ENCODE measurements at places on chromosomes 11 and 22.
A peak's percentile ranks its signal among the peaks of the same experiment; 100 is the strongest.

GRCh38 chr22:37416827-37417226 lies 10.5 kb downstream of the ELFN2 start:
- DNase-seq, result no peak

GRCh38 chr11:108486828-108487227 lies 11.4 kb downstream of the POGLUT3 start:
- no peak for DNase-seq

- DNase-seq, result no peak
Measured at GRCh38 chr11:11916981-11917399, 75.2 kb downstream of the USP47 start.

- no peak for DNase-seq
Measured at GRCh38 chr11:86688398-86689179, 16.2 kb upstream of the ME3 start.

DNA sequence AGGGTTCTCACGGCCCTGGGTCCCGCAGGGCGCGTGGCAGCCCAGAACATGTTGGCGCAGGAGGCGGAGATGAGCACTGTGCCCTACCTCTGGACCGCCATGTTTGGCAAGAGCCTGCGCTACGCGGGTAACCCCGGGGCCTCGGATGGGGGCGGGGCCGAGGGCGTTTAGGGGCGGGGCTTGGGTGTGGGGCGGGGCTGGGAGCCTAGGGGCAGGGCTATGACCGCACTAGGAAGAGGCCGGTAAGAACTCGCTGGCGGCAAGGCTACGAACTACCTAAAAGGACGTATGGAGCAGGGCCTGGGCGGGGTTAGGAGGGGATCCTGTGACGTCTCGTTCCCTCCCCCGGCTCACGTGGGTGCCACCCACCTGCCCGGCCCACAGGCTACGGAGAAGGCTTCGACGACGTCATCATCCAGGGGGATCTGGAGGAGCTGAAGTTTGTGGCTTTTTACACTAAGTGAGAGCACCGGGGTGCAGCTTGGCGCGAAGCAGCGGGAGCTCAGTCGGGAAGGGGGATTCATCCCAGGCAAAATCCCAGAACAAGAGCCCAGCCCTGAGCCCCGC lies 2.8 kb upstream of the LZTR1 start:
- peak; percentile 56 for DNase-seq

DNA sequence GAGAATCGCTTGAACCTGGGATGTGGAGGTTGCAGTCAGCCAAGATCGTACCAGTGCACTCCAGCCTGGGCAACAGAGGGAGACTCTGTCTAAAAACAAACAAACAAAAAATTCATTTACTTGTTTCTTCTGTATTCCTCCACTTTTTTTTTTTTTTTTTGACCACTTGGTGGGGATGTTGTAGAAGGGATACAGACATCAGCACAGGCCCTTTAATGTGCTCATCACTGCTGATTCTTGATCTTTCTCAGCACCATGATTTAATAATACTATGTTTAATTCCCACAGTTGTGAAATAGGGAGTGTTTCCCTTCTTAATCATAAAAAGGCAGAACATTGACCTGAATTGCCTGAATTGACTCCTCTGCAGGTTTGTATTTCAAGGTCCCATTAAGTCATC lies 4.5 kb downstream of the TTC9C start:
- DNase-seq, result no peak

- no peak for DNase-seq
Measured at GRCh38 chr11:36672815-36673450, 74.9 kb upstream of the RAG2 start.

DNA sequence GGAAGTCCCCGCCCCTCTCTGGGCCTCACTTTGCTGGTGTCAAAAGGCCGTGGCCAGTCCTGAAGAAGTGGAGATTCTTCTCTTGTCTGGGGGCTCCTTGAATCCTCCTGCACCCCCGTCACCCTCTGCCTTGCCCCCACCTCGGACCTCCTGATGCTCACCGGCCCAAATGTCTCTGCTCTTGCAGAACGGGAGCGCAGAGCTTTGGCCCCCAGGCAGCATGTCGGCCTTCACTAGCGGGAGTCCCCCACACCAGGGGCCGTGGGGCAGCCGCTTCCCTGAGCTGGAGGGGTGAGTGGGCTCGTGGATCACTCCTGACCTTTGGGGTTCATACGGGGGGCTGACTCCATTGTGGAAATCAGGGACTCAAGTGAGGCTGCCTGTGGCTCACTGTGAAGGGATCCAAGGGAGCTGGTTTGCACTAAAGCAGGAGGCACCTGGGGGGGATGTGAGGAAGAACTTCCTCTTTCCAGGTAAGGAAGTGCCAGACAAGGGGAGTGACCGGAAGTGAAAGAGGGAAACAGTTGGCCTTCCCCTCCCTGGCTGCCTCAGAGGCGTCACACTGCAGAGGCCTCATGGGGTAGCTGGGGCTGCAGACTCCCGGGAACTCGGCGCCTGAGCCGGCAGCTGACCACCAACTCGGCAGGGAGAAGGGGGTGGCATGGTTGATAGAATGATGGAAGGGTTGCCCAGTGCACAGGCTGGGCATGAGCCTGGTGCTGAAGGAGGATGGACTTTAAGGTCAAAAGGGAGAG lies 23.1 kb downstream of the CSF2RB start:
- no peak for DNase-seq

All from activated naive CD4-positive, alpha-beta T cell (primary cell).